ENCODE measurements at places on chromosomes 4 and X.
A peak's percentile ranks its signal among the peaks of the same experiment; 100 is the strongest.

DNA sequence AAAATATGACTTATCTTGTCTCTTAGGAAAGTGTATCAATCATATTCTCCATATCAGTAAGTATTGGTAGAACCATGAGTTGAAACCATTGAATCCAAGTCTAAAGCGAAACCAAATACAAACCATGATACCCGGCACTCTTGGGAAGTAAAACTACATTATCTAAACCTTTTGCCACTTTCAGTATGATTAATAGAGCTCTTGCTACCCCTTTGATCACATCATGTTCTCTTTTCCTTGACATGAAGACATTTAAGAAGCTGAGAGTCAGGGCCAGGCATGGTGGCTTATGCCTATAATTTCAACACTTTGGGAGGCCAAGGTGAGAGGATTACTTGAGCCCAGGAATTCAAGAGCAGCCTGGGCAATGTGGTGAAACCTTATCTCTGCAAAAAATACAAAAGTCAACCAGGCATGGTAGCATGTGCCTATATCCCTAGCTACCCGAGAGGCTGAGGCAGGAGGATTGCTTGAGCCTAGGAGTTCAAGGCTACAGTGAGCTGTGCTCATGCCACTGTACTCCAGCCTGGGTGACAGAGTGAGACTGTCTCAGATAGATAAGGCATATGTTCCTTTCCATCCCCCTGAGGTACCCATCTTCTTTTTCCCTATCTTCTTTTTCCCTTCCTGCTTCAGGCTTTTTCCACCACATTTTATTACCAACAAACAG is 45.4 kb downstream of the CEP135 start:
- DNase-seq, result no peak

- DNase-seq, result peak; percentile 95
These were observed 141.0 kb downstream of the MAB21L2 start for GRCh38 chr4:150722908-150723362.

- no peak for DNase-seq
These were observed 861.1 kb upstream of the IGFBP7 start for GRCh38 chr4:57971261-57971660.

- no peak for DNase-seq
These were observed 24.2 kb upstream of the GDPD2 start for GRCh38 chrX:70398899-70399298.

DNA sequence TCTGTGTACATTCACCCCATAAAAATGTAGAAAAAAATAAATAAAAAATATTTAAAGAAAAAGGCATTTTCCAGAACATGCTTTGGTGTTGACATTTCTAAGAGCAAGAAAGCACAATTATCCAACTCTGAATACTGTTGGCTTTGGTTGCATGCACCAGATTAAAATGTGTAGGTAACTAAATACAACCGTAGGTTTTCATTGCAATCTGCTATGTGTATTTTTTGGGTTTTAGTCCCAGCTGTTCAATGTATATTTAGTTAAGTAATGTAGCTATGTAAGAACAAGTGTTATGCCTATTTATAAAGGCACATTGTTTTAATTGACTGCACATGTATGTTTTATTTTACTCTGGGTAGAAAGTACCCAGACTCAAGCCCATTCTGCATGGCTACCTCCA is 108.1 kb upstream of the PAQR3 start:
- DNase-seq, result no peak

DNA sequence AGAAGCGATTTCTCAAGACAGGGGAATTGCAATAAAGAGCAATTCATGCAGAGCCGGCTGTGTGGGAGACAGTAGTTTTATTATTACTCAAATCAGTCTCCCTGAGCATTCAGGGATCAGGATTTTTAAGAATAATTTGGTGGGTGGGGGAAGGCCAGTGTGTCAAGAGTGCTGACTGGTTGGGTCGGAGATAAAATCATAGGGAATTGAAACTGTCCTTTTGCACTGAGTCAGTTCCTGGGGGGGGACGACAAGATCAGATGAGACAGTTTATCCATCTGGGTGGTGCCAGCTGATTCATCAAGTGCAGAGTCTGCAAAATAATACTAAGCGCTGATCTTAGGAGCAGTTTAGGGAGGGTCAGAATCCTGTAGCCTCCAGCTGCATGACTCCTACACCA is 502.4 kb downstream of the NLGN4X start:
- no peak for DNase-seq

DNA sequence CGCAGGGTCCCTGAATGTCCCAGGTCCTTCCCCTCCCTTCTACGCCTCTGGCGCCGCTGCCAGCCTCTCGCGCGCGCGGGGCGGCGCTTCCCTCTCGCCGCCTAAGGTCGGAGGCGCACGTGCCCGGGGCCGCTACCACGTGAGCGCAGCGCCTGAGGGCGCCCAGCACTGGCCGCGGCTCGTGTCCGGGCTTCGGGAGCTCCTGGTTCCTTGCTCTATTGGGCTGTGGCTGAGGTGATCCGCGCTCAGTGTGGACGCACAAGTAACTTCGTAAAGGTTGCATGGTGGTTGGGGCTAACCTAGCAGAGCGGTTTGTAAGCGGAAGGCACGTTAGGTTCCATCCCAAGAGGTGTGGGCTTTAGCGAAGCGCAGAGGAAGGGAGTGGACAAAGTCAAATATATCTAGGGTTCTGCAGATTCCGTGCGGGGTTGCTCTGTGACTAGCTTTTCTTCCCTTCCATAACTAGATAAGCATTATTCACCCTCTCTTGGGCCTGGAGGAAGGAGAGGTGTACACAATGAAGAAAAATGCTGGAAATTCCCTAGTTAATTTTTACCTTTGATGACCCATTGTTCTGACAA is 1.8 kb downstream of the TLL1 start:
- peak; percentile 72 for DNase-seq

- no peak for DNase-seq
These were observed 31.8 kb upstream of the CYP4V2 start for GRCh38 chr4:186159613-186160012.

- DNase-seq, result no peak
These were observed 51.5 kb downstream of the TMEM165 start for GRCh38 chr4:55447108-55447708.

DNA sequence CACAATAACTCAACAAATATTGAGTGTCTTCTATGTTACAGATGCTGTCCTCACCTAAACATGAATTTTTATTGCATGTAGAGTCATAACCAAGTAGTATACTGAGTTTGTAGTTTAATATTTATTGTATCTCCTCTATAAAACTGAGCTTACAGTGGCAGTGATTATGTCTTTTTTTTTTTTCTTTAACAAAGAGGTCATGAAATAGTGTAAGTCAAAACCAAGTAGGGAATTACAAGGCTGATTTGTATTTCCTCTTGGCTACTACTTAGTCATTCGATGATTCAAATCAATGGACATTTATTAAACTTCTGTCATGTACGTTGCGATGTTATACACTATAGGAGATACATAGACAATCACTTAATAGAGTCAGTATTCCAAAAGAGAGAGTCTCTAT is 48.4 kb downstream of the IL15 start:
- DNase-seq, result no peak

- DNase-seq, result no peak
These were observed 14.4 kb downstream of the VGLL1 start for GRCh38 chrX:136546371-136546781.

DNA sequence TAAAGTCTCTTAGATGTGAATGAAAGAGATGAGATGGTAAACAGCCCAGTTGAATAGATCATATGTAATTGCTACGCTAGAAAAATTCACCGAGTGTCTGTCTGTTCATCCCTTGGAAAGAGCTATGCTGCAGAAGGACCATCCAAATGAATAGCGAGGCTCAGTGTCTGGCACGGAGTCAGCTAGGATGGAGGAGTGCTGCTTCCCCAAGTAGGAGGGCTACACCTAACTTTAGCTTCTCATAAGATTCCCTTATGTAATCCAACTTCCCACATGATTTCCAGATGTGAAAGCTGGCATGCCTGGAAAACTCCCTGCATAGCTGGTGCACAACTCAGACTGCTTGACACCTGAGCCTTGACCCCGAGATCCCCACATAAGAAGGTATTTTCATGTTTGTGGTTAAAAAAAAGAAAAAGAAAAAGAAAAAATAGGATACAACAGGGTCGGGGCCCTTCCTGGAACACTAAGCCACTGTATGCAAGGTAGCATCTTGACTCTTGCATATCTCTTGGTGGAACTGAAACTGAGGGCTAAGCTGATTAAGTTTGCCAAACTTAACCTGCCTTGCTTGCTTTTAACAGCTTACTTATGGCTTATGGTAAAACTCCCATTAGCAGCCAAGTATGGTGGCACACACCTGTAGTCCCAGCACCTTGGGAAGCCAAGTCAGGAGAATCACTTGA is 82.3 kb downstream of the FREM3 start:
- DNase-seq, result no peak

GRCh38 chrX:136495043-136495442 is 2.3 kb upstream of the HTATSF1 start:
- no peak for DNase-seq

- DNase-seq, result no peak
These were observed 26.3 kb upstream of the DACH2 start for GRCh38 chrX:86121916-86122315.

DNA sequence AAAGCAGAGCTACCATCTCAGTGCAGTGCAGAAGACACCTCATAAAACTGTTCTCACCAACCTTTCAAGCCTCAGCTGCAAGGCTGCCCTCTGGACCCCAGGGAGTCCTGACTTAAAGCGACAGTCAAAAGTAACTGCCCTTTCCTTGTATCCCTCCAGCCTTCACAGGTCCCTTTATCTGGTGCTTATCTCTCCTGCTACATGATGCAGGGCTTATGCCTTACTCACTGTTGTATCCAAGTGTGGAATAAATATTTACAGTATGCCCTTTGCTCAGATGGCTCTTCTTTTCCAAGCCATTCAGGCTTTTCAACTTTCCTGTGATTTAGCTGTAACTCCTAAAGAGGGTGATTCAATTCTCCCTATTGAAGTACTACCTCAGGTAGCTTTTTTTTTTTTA is 92.6 kb downstream of the KDR start:
- DNase-seq, result no peak
